Renal cortical epithelial cell (primary cell): ENCODE measurements at places on chromosomes 7 and 10.

DNA sequence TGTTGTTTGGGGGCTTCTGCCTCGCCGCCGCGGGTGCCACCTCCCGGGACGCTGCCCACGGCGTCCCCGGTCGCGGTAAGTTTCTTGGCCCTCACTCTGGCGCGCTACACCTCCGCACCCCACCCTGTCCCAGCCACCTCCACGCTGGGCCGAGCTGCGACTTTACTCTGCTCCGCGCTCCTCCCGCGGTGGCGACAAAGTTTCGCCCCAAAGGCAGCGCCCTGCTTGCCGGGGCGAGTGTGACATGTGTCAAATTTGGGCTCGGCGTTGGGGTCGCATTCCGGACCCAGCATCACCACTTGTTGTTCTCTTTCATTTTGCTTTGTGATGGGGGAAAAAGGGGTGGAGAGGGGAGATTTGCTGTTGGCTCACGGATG is 167.7 kb upstream of the PPP1R3A start:
- no peak for DNase-seq

DNA sequence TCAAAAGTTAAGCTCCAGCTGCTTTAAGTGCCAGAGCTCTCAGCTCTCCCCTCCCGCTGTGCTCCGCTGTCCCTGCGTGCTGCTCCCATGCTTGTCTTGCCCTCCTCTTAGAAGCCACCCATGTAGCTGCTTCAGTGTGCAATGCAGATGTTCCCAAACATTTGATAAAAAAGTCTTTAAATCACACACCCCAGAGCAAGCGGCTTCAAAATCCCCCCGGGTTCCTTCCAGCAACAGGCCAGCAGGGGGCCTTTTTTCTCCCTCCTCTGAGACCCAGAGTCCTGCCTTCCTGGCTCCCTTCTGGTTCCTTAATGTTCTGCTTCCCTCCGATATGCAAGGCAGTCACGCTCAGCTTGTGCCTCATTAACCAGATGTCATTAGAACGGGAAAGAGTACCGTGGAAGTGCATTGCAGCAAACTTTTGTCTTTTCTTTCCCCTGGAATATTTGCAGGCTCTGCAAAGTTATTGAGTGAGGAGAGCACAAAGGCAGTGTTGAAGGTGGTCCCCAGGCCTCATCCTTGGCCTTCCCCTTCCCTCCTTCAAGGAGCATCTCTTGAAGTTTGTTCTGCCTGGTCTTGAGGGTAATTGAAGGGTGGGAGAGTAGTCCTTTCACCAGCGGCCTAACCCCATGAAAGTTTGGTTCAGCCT is 25.5 kb downstream of the LDB3 start:
- DNase-seq, result peak; percentile 69

GRCh38 chr7:52720856-52721255 is 314.6 kb upstream of the POM121L12 start:
- DNase-seq, result no peak

DNA sequence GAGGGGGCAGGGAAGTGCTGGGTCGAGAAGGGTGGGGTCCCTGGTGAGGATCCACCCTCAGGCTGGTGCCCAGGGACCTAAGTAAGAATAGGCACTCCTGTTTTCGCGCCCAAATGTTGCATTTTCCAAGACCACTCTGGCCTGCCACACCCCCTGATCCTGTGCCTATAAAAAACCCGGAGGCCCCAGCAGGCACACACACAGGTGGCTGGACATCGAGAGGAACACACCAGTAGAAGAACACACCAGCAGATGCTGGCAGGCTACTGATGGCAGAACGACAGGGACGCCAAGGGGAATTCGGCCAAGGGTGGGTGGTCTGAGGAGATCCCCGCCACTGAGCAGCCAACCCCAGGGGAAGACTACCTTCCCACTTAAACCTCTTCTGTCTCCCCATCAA is 633.9 kb upstream of the POT1 start:
- DNase-seq, result no peak

DNA sequence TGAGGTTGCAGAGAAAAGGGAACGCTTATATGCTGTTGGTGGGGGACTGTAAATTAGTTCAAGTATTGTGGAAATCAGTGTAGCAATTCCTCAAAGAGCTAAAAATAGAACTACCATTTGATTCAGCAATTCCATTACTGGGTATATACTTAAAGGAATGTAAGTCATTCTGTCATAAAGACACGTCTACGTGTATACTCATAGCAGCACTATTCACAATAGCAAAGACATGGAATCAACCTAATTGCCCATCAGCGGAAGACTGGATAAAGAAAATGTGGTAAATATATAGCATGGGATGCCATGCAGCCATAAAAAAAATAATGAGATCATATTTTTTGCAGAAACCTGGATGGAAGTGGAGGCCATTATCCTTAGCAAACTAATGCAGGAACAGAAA is 100.0 kb upstream of the NPSR1 start:
- DNase-seq, result no peak

DNA sequence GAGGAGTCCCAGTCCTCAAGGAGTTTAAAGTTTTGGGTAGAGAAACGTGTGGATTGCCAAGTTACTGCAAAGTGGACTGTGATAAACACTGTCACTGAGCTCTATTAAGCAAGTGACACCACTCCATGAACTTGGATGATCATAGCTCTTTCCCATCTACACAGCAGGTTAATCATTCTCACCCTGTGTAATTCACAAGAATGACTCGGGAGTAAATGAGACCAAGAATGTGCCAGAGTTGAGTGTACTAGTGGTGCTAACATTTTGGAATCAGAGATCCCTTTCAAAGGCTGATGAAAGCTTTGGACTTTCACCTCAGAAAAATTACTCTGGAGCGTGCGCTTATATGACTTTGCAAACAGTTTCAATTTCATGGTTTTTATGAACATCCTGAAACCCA is 80.8 kb downstream of the RBM20 start:
- peak; percentile 68 for DNase-seq

- DNase-seq, result no peak
Measured at GRCh38 chr7:155974186-155974897, 162.1 kb upstream of the SHH start.

DNA sequence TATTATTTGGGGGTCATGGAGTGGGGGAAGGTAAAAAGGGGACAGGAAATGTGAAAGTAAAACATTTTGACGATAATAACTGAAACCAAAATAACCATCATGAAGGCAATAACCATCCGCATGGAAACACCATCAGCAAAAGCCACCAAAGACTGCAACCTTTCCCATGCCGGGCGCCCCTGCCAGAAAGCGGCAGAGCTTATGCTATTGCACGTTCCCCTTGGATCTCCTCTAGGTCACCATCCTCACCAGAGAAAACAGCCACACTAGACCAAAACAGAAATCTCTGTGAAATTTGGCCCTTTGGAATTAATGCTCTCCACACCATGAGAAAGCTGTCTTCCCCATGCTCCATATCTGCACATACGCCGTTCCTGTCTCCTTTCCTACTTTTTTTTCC is 31.1 kb downstream of the DRGX start:
- no peak for DNase-seq
